ENCODE measurements at places on chromosomes 2 and 18.

GRCh38 chr2:161975062-161975812, 98.8 kb downstream of the DPP4 start:
- DNase-seq = no peak

- DNase-seq = no peak
Observed at GRCh38 chr2:127479219-127479825, 47.0 kb downstream of the IWS1 start.

DNA sequence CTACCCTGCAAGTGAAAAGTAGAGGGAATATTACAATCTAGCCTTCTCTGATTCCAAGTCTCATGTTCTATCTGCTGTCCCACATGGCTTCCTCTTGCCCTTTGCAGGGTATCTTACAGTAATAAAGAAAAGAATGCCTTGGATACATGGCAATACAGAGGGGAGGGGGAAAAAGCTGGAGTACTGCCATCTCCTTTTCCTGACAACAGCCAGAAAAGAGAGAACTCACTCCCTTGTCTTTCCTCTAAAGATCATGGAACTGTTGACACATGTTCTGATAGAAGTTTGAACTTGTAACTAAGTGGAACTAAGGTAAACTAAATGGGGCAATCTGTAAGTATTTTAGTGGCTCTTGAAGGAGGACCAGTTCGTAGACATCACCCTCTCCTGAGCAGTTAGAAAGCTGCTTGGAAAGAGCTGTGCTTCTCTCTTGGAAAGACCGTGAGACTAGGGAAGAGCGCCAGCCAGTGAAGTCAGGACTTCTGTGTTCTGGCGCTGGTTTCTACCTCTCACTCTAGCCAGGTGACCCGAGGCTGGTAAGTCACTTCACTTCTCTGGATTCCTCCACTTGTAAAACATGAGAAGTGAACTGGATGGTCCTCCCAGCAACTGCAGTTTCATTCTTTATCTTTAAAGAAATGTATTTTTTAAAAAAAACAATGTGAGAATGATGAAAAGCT, 242.3 kb upstream of the FOSL2 start:
- no peak for DNase-seq

GRCh38 chr2:238039985-238040384, 20.8 kb upstream of the SCLY start:
- no peak for DNase-seq

GRCh38 chr18:62131301-62131909, 55.5 kb downstream of the PIGN start:
- DNase-seq = no peak

- DNase-seq = no peak
Observed at GRCh38 chr2:234427081-234428061, 69.5 kb downstream of the ARL4C start.

- no peak for DNase-seq
Observed at GRCh38 chr2:55401124-55401523, 18.5 kb downstream of the CCDC88A start.

GRCh38 chr2:233671290-233672161, at the start of gene UGT1A9:
Gene UGT1A9, plus strand, starts transcription at chr2:233671898. Its CDS starts 37 bp downstream, at chr2:233671935.
- no peak for DNase-seq

Measured in caudate nucleus (tissue), 63 donors.